Activated CD8-positive, alpha-beta memory T cell treated with anti-CD3 and anti-CD28 coated beads for 1 hour (primary cell): ENCODE measurements at places on chromosomes 3 and 15.

DNA sequence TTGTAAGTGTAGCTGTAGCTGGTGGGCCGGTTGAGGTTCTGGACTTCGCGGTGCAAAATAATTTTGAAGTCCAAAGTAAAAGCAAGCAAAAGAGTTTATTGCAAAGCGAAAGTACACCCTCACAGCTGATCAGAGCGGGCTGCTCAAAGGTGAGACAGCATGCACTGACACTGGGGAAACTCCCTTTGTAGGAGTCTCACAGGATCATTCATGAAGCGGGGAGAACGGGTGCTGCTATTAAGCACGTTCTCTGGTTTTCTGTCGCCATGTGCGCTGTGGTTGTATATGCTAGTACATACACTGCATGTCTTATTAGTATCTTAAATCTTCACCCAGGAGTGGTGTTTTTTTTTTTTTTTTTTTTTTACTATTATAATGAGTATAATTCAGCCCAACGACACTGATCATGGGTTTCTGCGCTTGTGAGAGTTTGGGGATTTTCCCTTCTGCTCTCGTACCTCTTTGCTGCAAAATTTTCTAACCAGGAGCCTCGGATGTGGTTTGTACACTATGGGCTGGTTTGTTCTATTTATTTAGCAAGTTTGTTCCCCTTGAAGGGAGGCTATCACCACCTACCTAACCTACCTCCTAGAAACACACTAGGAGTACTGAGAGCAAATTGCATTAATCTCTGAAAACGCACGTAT, 1.4 kb upstream of the AP4E1 start:
- DNase-seq, result peak; percentile 49

DNA sequence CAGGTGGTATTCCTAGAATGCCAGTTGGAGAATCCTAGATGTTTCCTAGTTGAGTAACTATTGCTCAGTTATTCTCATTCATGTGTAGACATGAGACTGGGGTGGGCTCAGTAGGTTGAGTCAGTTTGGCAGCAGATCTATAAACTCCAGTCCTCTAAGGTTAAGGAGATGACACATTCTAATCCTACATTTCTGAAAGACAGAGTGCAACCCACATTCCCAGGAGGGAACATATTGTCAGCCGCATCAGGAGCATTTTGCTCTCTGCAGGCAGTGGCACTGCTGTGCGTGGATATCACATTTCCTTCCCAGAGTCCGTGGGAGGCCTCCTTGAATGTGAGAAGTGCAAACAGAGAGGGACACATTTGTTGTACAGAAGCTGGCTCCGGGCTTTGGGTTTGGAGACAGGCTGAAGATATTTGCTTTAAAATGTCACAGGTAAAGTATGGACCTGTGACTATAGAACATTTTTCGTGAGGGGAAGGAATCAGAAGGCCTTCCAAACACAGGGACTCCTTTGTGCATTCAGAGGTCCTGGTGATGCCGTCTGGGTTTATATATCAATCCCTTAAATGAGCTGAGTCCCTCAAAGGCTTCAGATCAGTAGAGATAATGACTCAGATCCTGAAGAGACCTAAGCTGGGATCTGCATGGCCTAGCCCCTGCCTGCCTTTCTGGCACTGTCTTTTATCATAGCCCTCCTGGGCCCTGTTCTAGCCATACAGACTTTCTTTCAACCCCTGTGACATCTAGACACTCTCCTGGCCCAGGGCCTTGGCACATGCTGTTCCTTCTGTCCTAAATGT, 156.5 kb downstream of the CADPS start:
- DNase-seq, result no peak

- DNase-seq, result no peak
These were observed 189.9 kb downstream of the WNT5A start for GRCh38 chr3:55297245-55297644.

DNA sequence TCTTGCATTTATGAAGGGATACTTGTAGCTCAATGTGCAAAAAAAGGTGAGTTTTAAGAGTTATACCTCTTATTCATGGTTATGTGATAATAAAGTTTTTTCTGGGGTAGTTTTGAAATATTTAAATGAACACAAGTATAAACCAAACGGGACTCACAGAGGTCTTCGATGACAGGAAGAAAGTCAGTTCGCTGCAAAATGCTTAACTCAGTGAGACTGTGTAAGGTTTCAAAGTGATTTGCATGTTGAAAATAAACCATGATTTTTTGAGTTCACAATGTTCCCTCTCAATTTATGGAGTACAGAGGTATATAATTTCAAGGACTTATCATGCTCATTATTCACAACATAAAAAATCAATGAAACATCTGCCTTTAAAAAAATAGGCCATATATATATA, 36.3 kb upstream of the MYH15 start:
- no peak for DNase-seq

DNA sequence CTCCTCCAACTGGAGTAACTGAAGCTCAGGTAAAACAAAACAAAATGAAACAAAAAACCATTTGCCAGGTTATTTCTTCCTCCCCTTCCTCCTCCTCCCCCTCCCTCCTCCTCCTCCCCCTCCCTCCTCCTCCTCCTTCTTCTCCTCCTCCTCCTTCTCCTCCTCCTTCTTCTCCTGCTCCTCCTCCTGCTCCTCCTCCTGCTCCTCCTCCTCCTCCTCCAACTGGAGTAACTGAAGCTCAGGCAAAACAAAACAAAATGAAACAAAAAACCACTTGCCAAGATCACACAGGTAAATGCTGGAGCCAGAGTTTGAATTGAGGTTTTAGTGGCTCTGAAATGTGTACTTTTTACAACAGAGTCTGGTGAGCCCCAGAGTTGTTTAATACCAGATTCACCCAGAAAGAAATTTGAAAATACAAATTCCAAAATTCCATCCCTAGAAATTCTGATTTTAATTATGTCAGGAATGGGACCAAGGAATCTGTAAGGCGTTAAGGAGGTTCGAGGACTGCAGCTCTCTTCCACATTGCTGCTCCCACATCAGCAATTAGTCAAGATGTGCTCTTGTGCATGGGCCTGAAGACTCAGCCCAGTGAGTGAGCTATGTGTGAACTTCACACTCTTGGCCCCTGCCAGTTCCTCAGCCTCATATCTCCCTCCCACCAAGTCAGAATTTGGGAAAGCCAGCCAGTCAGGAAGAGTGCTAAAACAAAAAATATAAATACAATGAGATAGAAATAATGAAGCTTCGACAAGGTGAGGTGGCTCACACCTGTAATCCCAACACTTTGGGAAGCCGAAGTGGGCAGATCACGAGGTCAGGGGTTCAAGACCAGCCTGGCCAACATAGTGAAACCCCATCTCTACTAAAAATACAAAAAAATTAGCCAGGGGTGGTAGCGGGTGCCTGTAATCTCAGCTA, 31.6 kb upstream of the ZNF770 start:
- no peak for DNase-seq

GRCh38 chr15:63372018-63372705, 9.5 kb downstream of the CA12 start:
- DNase-seq, result no peak

- DNase-seq, result no peak
These were observed 41.7 kb downstream of the SNX4 start for GRCh38 chr3:125478326-125478725.

- DNase-seq, result no peak
These were observed 393.3 kb downstream of the TIGIT start for GRCh38 chr3:114687151-114687550.

- no peak for DNase-seq
These were observed 62.1 kb upstream of the IL12A start for GRCh38 chr3:159926573-159926972.

GRCh38 chr3:132356568-132356967, 39.4 kb downstream of the ACP3 start:
- no peak for DNase-seq

DNA sequence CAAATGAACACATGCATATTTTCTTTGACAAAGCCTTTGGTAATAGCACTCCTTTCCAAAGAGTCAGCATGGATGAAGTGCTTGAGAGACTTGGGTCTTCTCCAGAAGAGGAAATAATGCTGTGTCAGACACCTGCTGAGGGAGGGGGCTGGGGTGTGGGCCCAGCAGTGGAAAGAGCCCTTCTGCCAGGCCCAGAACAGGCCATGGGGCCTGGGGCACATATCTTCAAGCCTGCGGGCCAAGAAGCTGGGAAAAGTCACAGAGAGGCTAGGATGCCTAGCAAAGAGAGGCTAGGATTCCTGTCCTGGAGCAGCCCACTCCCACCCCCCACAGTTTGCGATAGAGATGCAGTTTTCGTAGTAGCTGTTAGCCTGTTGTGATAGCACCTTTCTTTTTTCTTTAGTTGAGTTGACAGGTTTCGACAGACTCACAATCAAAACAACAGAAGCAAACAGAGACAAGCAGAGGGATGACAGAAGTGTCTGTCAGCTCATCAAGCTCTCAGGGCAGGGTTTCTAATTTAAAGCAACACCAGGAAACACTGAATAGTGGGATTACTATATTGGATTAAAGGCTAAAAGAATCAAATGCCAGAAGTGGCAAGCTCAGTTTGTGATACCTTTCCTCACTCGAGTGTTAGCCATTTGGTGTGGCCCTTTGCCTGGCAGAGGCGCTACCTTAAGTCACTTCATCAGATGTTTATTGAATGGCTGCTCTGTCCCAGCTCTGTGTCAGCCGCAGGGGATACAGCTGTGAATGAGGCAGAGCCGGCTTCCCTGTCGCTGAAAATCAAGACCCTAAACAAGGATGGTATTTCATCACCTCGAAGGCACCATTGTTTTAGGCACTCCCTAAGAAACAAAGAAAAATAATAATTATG, 19.0 kb downstream of the CMTM7 start:
- no peak for DNase-seq

- DNase-seq, result no peak
These were observed 105.0 kb upstream of the CTNNB1 start for GRCh38 chr3:41094351-41094750.

GRCh38 chr3:107987036-107987939, 103.5 kb downstream of the CD47 start:
- DNase-seq, result no peak

DNA sequence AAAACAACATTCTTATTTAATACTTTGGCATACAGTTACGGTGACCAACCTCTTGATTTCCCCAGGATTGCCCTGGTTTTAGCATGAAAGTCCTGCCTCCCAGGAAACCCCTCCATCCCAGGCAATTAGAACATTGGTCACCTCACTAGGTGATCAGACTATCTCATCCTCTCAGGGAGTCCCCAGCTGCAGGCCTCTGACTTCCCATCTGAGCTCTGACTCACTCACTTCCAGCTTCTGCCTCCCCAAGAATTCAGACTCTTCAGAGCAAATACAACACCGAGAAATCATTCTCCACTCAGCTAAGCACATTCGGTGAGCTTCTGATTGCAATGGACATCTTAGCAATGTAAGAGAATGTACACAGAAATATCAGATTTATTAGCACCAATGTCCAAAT, 92.4 kb upstream of the HES1 start:
- no peak for DNase-seq

GRCh38 chr3:183845608-183846288, 20.4 kb upstream of the MAP6D1 start:
- no peak for DNase-seq

- no peak for DNase-seq
These were observed 2.5 kb upstream of the TRPM1 start for GRCh38 chr15:31104003-31104402.

GRCh38 chr3:170500995-170501394, 82.3 kb downstream of the CLDN11 start:
- DNase-seq, result no peak

DNA sequence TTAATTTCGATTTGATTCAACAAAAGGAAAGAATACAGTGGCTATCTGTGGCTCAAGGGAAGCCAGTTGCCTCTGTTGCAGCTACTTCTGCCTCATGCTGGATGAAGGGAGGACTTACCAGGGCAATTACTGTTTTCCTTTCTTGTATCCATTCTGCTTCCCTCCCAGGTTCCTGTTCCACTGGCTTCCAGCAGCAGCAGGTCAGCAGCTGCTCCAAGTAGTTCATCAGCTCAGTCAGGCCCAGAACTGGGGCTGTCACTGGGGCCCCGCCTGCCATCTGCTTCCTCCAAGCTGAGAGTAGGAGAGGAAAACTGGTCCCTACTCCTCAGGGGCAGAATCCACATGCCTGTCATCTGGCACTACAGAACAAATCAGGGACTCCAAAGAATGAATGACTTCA, 48.6 kb upstream of the ULK4 start:
- DNase-seq, result no peak

GRCh38 chr3:173217127-173217526, 76.1 kb upstream of the SPATA16 start:
- DNase-seq, result no peak

- no peak for DNase-seq
These were observed 36.0 kb downstream of the NKIRAS1 start for GRCh38 chr3:23880703-23881339.

GRCh38 chr3:50876947-50877346, 202.2 kb downstream of the DOCK3 start:
- no peak for DNase-seq

GRCh38 chr3:102133376-102133775, 284.1 kb downstream of the NFKBIZ start:
- no peak for DNase-seq

- DNase-seq, result no peak
These were observed 14.8 kb upstream of the HCN4 start for GRCh38 chr15:73383310-73384189.

- no peak for DNase-seq
These were observed 747 bp downstream of the SORD start for GRCh38 chr15:45023659-45024225.

- DNase-seq, result no peak
These were observed 57.7 kb downstream of the IQSEC1 start for GRCh38 chr3:13015286-13016082.

GRCh38 chr3:134775831-134776230, 19.2 kb upstream of the EPHB1 start:
- DNase-seq, result no peak

GRCh38 chr15:40691737-40692136, 3.2 kb upstream of the RAD51 start:
- no peak for DNase-seq

DNA sequence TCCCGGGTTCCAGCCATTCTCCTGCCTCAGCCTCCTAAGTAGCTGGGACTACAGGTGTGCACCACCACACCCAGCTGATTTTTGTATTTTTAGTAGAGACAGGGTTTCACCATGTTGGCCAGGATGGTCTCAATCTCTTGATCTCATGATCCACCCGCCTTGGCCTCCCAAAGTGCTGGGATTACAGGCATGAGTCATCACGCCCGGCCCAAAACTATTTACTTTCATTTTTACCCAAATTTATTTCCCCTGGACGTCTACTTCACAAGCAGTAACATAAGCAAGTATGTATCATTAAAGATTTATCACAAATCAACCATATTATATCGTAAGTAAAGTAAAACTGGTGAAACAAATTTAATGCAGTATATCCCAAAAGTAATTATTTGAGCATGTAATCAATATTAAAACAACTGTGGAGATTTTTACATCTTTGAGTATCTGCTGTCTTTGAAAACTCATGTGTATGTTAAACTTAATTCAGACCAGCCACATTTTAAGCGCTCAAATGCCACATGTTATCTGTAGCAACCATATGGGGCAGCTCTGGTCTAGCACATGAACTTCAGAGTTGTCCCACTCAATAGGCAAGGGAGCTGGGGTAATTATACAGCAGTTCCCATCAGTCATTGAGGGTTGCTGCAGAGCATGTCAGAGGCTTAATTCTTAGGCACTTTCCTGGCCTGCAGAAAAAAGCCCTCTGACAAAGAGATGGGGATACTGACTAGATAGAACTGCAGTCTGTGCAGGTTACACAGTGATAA, 185.7 kb upstream of the CTDSPL start:
- DNase-seq, result no peak
